ENCODE measurements at places on chromosomes 12 and 14. TPM values are rescaled to one million over a fixed set of nuclear protein-coding genes. Genes with fewer than 3 reads are reported as not detected.

DNA sequence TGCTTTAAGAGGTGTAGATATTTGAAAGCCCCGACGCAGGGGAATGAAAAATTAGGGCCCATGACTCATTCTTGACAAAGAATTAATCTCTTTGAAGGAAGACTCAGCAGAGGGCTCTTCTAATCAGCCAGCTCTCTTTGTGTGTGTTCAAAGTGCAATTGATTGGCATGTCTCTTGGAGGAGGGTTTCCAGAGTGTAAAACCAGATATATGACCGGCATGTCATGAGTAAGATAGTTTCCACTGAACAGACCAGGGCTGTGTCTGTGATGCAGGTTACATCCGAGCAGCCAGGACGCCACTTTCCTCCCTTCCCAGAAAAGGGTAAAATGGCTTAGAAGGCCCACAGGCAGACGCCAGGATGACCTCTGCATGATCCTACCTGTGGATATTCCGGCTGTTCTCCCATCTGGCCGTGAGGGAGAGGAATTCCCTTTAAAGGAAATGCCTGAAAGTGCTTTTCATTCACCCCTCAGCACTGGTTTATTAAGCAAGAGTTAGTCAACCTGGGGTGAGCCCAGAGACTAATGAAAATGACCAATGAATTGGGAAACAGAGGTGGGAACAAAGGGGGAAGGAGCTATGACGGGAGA, 7.2 kb upstream of the KRT75 start:
- ATAC-seq = no peak
- no peaks in the 10 kb centered on the region for H3K4me1 ChIP-seq
- H3K36me3 ChIP-seq = no peaks in the 10 kb centered on the region
- H3K27ac ChIP-seq = no peak overlapping the region

DNA sequence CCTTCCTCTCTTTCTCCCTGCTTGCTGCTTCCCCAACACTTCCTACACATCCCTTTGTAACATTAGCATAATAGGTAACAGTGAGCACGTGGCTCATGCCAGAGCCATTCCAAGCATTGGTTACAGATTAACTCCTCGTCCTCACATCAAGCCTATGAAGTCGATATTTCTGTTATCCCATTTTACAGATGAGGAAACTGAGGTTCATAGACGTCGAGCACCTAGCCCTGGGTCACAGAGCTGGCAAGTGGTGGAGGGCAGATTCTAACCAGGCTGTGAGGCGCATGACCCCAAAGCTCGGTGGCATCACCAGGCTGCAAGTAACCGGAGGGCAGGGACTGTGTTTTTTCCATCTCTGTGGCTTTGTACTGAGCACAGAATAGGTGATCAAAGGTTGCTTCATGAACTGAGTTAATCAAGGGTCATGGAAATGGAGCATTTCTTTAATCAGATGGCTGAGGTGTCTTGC, 5.7 kb upstream of the SERPINA1 start:
- H3K36me3 ChIP-seq = no peaks in the 10 kb centered on the region
- peaks cover 33% of the 10 kb centered on the region for H3K4me1 ChIP-seq
- peak overlapping the region; percentile 62 for H3K27ac ChIP-seq
- ATAC-seq = peak; percentile 58

- no peak overlapping the region for H3K27ac ChIP-seq
- H3K4me3 ChIP-seq = no peak overlapping the region
- no peaks in the 10 kb centered on the region for H3K4me1 ChIP-seq
- ATAC-seq = peak; percentile 83
These were observed 100.6 kb downstream of the DACT1 start for GRCh38 chr14:58738189-58738836.

- no peak overlapping the region for H3K4me3 ChIP-seq
- no peak overlapping the region for H3K27ac ChIP-seq
- no peaks in the 10 kb centered on the region for H3K36me3 ChIP-seq
- H3K27me3 ChIP-seq = peaks cover 16% of the 10 kb centered on the region
- no peaks in the 10 kb centered on the region for H3K4me1 ChIP-seq
- no peak for ATAC-seq
These were observed 26.6 kb downstream of the ASCL4 start for GRCh38 chr12:107801150-107801549.

The CDKN3 gene
- total RNA-seq = 68.0 TPM

DNA sequence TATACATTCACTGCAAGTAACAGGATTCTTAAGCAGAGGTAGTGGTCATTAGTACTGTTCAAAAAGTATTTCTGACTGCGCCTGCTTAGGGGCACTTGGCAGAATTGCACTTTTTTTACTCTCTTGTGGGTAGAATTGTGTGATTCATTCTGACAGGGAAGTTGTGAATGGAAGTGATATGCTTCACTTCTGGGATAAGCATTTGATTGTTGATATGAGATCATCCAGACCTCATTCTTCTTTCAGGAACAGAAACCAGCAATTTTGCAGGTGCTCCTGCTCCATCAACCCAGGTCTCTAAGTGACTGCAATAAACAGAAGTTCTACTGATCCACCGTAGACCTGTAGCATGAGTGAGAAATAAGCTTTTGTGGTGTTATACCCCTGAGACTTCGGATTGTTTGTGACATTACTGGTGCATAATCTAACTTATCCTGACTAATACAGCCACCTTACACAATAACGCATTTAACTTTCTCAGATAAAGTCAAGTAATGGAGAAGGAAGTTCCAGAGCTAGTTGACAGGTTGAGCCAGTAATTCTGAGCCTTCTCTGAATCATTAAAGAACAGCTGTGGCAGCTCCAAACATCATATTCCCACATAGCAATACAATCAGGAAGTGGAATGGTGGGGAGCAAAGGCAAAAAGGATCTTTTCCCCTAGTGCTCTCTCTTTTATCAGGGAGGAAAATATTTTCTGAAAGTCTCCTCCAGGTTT, 387.9 kb downstream of the SYT1 start:
- H3K27me3 ChIP-seq = no peaks in the 10 kb centered on the region
- no peak overlapping the region for H3K27ac ChIP-seq
- H3K4me3 ChIP-seq = no peak overlapping the region
- no peaks in the 10 kb centered on the region for H3K36me3 ChIP-seq

GRCh38 chr12:9256341-9256740, 48.1 kb upstream of the PZP start:
- no peaks in the 10 kb centered on the region for H3K4me1 ChIP-seq
- no peaks in the 10 kb centered on the region for H3K27me3 ChIP-seq
- ATAC-seq = no peak

The RPGRIP1 gene
- total RNA-seq = not detected

GRCh38 chr12:111149299-111149698, 219.6 kb downstream of the PHETA1 start:
- peaks cover 15% of the 10 kb centered on the region for H3K27me3 ChIP-seq
- H3K27ac ChIP-seq = no peak overlapping the region
- no peak overlapping the region for H3K4me3 ChIP-seq
- H3K36me3 ChIP-seq = no peaks in the 10 kb centered on the region
- no peak for ATAC-seq

GRCh38 chr12:54126029-54126695, 62.6 kb downstream of the SMUG1 start:
- H3K4me3 ChIP-seq = peak overlapping the region; percentile 50
- H3K27ac ChIP-seq = no peak overlapping the region
- H3K36me3 ChIP-seq = no peaks in the 10 kb centered on the region
- no peak for ATAC-seq

DNA sequence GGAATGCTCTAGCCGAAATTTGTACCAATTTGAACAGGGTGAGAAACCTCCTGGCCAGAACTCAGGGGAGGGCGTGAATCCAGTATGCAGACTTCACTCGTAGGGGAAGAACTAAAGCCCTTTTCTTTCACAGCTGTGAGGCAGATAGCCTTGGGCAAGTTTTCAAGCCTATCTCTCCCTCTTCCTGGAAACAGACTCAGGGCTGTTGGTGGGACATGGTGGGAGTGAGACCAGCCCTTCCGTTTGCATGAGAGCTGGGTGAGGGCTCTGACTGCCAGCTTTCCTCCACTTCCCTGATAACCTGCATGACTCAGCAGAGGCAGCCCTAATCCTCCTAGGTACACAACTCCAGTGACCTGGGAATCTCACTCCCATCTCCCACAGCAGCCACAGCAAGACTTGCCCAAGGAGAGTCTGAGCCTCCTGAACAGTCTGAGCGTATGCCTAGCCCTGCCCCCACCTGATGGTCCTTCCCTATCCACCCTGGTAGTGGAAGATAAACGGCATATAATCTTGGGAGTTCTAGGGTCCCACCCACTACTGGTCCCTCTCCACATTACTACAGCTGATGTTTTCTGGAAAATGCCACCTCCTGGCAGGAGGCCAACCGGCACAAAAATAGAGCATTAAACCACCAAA, 170.1 kb upstream of the AMIGO2 start:
- ATAC-seq = no peak
- no peaks in the 10 kb centered on the region for H3K27me3 ChIP-seq
- H3K27ac ChIP-seq = peak overlapping the region; percentile 21
- H3K4me3 ChIP-seq = no peak overlapping the region
- H3K36me3 ChIP-seq = peaks cover 34% of the 10 kb centered on the region

The AICDA gene
- total RNA-seq = not detected

The CLEC1B gene
- not detected for total RNA-seq

The RHEBL1 gene
- 12.2 TPM for total RNA-seq

The IKBIP gene
- total RNA-seq = 28.6 TPM

- H3K36me3 ChIP-seq = peaks cover 85% of the 10 kb centered on the region
- ATAC-seq = no peak
- no peak overlapping the region for H3K4me3 ChIP-seq
- no peak overlapping the region for H3K27ac ChIP-seq
- no peaks in the 10 kb centered on the region for H3K4me1 ChIP-seq
- no peaks in the 10 kb centered on the region for H3K27me3 ChIP-seq
These were observed 35.6 kb upstream of the UBC start for GRCh38 chr12:124949779-124950728.

GRCh38 chr12:49692851-49693250, 14.4 kb downstream of the FMNL3 start:
- H3K27me3 ChIP-seq = no peaks in the 10 kb centered on the region
- no peaks in the 10 kb centered on the region for H3K36me3 ChIP-seq
- no peak overlapping the region for H3K4me3 ChIP-seq
- peaks cover 25% of the 10 kb centered on the region for H3K4me1 ChIP-seq
